ENCODE measurements at places on chromosomes 12 and 14.

- DNase-seq = no peak
Measured at GRCh38 chr12:104488374-104488773, 31.6 kb downstream of the CHST11 start.

- DNase-seq = peak; percentile 43
Measured at GRCh38 chr12:45409966-45410365, 194.1 kb downstream of the ANO6 start.

DNA sequence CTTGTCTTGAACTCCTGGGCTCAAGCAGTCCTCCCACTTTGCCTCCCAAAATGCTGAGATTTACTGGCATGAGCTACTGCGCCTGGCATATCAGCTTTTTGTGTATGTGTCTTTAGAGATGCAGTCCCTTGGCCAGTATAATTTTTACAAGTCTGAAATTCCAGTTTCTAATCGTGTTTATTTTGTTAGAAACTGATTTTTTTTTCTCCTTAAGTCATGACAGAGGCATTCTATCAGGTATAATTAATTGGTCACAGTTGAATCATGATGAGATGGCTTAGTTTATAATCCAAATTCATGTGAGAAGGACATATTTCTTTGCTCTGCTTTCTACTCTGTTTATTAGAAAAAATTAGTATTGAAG is 98.9 kb downstream of the PCNX1 start:
- DNase-seq = no peak

GRCh38 chr12:119671070-119671469 is 3.1 kb downstream of the PRKAB1 start:
- DNase-seq = no peak

DNA sequence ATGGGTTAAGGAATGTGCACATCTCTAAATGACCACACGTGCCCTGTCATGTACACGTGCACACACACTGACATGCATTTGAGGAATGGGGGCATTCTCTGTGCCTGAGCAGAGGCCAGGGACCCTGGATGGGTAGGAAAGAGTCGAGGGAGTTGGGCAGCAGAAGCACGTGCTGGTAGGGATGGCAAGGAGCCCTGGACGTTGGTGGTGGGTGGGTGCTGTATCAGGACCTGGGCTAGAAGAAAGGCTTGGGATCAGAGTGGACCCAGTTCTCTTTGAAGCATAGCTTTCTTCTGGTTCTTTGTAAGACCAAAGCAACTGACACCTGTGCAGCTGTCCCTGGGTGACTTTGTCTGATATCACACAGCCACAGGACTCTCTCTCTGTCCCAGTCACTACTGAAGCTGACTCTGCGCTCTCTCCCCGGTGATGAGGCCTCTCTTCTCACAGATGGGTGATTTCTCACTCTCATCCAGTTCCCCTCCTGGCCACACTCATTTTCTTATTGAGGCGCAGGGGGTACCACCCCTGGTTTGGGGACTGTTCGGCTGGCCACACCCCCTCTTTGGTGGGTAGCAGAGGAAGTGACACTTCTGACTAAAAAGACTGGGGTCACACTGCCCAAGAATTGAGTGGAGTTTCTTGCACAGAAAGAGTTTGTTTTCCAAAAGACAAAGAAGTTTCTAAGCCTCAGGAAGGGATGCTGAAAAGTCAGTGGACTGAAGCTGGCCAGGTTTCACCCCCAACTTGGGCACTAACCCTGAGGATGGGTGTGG is 171.7 kb upstream of the RTL1 start:
- DNase-seq = no peak

- DNase-seq = no peak
Measured at GRCh38 chr12:82012176-82012575, 253.0 kb upstream of the PPFIA2 start.

GRCh38 chr14:96385385-96385784 is 6.5 kb upstream of the AK7 start:
- no peak for DNase-seq

- no peak for DNase-seq
Measured at GRCh38 chr12:124739953-124740561, 123.6 kb downstream of the SCARB1 start.

DNA sequence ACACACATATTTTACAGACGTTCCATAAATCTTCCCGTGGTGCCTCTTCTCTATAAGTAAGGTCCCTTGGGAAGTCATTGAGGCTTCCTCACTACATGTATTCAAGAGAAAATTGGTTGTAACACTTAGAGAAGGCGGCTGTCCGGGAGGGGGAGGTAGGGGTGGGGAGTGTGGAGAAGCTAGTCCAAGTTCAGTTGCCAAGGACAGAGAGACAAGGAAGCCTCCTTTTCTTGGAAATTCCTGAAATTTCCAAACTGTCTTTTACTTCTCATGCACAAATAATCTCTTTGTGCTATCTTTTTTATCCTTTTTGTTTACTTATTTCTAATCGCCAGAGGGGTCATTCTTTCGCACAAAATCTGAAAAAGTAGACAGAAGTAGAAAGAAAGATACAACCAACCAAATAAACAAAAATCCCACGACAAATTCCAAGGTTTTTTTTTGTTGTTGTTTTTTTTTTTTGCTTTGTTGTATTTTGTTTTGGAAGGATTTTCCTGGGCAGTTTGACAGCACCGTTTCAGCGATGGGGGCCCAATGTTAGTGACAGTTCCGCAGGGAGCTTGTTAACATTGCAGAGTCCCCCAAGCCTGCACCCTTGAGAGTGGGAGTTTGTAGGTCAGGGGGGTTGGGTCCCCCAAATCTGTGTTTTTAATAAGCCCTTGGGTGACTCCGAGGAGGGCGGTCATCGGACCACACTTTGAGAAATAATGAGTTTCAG is 45.2 kb downstream of the MAP1LC3B2 start:
- no peak for DNase-seq

DNA sequence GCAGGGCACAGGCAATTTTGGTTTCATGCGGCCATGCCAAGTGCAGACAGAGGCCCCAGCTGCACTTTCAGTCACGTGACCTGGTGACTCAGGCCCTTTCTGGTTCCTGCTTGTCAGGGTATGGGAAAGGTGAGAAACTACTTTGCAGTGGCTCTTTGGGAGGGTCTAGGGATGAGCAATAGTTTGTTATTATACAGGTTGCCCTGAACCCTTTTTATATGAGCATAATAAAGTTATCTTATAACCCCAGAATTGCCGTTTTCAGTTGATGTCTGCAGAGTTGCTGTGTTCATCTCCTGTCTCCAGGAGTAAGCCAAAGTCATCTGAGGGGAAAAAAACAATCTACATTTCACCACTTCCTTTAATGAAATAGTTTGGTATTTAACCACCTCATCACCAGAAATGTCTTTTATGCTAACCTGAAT is 30.9 kb upstream of the EMP1 start:
- DNase-seq = no peak

DNA sequence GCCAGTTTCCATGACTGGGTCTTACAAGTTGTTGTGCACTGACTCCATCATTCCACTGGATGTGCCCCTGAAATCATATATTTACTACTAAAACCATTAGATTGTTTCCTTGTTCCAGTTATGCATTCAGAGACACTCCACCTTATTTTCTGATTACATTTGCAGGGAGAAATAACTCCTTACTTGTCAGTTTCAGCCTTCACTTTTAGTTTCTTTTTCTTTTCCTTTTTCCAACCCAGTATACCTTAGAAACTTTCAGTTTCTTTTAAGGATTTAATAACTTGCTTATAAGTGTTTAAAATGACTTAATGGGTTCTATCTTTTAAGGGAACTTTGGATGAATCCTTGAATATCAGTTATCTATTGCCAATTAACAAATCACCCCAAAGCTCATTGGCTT is 39.9 kb downstream of the MRPL42 start:
- DNase-seq = no peak

- no peak for DNase-seq
Measured at GRCh38 chr12:55250944-55251343, 6.5 kb downstream of the OR6C74 start.

- no peak for DNase-seq
Measured at GRCh38 chr12:11015775-11016430, 6.5 kb downstream of the TAS2R19 start.

- no peak for DNase-seq
Measured at GRCh38 chr14:56787530-56787929, 22.7 kb downstream of the OTX2 start.

DNA sequence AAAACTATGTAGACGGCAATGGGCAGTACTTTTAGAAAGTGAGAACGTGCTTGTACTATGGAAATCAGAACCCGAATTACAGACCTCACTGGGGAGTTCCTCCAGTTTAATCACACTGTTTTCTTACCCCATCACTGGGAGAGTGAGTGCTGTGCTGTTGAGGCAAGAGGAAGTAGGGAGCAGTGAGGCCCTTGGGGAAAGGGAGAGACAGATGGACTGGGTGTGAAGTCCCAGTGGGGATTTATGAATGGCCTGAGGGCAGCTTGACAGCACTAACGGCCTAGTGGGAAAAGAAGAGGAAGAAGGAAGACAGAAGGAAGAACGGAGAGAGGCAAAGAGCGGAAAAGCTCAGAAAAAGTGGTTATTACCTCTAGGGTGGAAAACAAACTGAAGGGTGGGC is 5.7 kb downstream of the MCRS1 start:
- no peak for DNase-seq

DNA sequence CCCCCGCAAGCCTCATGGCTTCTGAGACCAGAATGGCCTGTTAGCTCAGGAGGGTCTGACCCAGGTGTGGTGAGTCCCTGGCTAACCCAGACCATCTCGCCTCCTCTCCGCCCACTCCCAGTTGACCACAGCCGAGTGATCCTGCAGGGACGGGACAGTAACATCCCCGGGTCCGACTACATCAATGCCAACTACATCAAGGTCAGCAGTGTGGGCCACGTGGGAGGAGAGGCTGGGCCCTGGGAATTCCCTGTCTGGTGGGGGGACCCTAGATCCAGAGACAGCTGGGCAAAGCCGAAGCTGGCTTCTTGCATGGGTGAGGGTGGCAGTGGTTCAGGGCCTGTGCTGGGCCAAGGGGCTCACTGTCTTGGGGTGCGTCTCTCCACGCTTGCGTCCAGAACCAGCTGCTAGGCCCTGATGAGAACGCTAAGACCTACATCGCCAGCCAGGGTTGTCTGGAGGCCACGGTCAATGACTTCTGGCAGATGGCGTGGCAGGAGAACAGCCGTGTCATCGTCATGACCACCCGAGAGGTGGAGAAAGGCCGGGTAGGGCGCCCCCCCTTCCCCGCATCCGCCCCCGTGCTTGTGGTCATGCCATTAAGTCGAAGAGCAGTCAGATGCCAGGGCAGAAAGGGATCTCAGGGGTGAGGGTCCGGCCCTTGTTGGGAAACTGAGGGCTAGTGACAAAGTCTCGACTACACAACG is 5.0 kb downstream of the PTPN6 start:
- no peak for DNase-seq

GRCh38 chr12:94248582-94248981 is 100.2 kb downstream of the PLXNC1 start:
- DNase-seq = no peak

DNA sequence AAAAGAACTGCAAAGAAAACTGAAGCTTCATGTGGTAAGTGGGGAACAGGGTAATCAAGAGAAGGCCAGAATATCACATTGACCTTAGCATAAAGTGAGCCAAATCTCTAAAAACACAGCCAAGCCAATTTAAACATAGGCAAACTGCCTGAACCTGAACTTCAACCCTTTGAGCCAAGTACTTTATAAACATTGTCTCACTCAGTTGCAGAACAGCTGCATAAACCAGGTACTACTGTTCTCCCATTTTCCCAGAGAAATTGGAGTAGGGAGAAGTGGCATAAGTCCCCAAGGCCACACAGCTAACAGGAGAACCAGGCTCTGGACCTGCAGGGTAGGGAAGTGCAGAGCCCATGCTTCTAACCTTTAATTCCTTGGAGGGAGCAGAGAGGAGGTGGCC is 30.4 kb upstream of the FKBP4 start:
- no peak for DNase-seq

- no peak for DNase-seq
Measured at GRCh38 chr14:56378046-56378445, 201.6 kb upstream of the TMEM260 start.

- no peak for DNase-seq
Measured at GRCh38 chr14:80390906-80391305, 179.6 kb upstream of the DIO2 start.

- no peak for DNase-seq
Measured at GRCh38 chr12:116262741-116263140, 14.8 kb downstream of the MED13L start.

Data from HS-5 (cell line).